ENCODE measurements at places on chromosomes 3 and 15.

DNA sequence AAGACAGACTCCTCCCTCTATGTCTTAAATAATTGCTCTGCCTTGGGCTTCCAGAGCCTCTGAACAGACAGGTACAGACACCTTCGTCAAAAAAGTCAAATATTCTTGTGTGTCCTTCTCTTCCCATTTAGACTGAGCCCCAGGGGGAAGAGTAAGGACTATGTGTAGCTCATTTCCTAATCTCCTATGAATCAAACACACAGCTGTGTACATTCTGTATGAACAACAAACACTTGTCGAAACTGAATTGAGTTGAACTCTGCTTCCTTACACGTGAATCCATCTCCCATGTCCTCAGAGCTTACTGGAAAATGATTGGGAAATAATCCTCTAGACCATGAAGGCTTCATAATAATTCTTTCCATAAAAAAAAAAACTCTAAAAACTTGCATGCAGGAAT, 80.8 kb downstream of the MOBP start:
- no peak for DNase-seq

- no peak for DNase-seq
Observed at GRCh38 chr3:149226776-149227175, 5.1 kb upstream of the CP start.

DNA sequence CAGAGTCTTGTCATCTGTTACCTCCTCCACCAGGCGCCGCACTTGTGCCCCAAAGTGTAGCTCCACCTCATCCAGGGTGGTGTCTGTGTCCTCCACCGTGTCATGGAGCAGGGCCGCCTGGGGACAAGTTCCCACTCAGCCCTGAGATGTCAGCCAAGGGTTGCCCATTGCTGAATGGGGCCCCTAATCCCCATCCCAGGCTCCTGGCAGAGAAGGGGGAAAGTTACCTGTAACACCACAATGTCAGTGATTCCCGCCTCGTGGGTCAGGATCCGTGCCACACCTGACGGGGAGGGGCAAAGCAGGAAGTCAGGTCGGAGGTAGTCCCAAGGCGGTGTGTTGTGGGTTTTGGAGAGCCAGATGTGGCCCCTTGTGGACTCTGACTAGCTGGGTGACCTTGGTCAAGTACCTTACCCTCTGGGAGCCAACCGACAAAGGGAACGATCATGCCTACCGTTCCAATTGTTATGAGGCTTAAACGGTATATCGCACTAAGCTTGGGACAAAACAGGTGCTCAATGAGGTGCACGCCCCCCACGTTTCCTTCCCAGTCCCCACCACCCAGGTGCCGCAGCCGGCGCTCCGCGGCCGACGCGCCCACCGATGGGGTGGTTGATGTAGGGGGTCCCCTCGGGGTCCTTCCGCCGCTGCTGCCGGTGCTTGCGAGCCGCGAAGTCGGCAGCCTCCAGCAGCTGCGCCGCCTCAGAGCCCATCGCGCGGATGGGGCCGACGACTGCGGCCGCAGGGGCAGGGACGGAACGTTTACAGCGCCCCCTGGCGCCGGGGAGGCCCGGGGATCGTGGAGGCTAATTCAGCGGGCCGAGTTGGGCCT, at the start of gene HDDC3:
Gene HDDC3, minus strand, starts transcription at position 722 of the 832 bp plus-strand sequence. Its CDS starts 9 bp downstream, at position 713.
- peak; percentile 94 for DNase-seq

DNA sequence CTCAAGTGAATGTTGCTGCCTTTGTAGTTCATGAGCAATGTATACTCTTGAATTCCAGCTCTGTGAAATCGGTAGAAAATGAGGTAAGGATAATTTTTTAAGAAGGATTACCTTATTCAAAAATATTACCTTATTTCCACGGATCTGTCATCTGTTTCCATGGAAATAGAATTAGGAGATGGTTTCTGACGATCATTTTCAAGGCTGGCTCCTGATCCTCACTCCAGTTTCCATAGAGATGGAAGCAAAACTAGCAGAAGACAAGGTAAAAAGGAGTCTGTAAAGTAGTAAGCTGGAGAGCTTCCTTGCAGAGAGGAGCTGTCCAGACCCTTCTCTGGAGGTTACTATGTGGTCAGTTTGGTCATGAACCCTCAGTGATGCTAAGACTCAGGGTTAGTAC, 55.5 kb downstream of the CACNA2D3 start:
- no peak for DNase-seq

DNA sequence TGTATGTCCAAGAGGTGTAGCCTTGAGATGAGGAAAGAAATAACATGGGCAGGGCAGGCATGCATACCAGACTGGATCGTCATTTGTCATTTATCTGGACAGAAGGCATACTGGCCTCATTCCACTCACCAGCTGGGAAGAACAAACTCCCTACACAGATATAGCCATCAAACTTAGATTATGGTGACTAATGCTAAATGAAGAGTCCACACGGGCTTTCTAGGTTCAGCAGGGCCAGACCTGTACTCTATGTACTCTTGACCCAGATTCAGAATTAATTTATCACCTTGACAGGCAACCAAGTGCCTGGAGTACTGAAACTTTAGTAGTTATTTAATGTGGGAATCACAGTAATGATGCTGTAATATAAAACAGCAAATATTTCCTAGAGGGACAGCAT, 164.3 kb upstream of the IL12A start:
- DNase-seq, result peak; percentile 88

GRCh38 chr15:41878355-41878699, 15.5 kb downstream of the SPTBN5 start:
- no peak for DNase-seq

- peak; percentile 36 for DNase-seq
Observed at GRCh38 chr15:31605467-31605931, 278.9 kb downstream of the KLF13 start.

- DNase-seq, result no peak
Observed at GRCh38 chr3:128508852-128509251, 15.9 kb upstream of the GATA2 start.

DNA sequence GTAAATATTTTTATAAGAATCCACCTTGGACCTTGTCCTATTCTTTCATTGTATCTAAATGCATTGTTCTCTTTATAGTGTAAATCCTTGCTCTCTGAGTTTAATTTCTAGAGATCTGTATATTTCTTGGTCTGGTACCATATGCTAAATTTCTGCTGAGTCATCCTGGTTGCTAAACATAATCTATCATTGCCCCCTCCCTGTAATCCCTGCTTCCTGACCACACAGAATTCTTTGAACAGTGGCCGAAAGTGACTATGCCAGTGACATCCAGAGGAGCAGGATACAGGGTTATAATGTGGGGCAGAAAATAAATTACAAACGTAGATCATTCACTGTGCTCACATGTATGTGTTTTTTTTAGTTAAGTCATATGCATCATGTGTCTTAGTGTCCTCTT, 143.1 kb downstream of the DIPK2A start:
- no peak for DNase-seq

DNA sequence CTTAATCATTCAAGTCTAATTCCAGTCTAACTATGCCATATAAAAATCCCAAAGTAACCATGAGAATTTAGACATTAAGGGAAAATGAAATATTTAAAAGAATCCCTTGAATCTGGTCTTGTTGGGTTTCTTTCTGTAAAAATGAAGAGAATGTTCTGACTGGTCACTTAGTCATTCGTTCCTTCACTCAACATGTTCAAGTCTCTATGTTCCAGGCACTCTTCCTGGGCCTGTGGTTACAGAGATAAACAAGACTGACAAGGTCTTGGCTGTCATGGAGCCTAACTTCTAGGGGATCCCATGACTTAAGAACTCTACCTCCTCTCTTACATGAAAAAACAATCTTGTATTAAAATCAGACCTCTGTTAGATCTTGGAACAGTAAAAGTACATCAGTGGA, 638.6 kb upstream of the TBL1XR1 start:
- DNase-seq, result no peak

DNA sequence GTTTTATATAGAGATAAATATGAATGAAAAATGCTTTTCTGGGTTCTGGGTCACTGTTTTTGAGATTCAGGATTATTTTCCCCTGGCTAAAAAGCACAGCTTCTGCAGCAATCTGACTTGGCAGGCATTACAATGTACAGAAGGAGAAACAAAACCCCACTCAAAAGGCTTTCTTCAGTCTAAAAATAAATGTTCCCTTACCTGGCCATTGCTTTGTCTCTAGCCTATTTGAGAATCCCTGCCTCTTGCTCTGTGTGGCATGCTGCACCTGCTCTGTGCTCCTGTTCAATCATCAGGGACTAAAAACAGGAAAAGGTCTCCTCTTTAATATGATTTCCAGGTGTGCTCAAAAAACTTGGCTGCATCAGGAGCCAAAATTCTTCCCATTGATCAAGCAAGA, 187.4 kb upstream of the STAC start:
- DNase-seq, result no peak

DNA sequence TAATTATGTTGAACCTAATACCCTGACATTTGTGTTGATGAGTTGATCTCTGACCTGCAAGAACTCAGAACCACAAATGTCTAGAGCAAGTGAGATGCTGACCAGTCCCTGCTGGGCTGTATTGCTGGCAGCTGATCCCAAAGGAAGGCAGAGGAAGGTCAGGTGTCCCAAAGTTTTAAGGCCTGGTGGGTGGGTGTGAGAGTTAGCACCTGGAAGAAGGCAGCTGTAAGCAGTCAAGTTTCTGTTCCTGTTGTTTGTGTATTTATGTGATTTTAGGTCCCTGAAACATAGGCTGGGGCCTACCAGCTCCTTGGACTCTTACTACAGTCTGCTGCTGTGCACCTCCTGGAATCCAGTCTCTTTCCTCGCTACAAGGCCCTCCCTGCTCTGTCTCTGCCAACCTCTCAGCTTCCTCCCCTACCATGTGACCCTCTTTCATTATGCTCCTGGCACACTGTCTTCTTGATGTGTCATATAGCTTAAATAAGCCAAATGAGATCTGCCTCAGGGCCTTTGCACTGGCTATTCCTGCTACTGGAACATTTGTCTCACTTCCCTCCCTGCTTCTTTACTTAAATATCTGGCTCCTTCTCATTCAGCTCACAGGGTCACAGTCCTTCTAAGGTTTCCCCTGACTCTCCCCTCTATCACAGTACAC, 31.0 kb upstream of the ATOSA start:
- DNase-seq, result no peak

DNA sequence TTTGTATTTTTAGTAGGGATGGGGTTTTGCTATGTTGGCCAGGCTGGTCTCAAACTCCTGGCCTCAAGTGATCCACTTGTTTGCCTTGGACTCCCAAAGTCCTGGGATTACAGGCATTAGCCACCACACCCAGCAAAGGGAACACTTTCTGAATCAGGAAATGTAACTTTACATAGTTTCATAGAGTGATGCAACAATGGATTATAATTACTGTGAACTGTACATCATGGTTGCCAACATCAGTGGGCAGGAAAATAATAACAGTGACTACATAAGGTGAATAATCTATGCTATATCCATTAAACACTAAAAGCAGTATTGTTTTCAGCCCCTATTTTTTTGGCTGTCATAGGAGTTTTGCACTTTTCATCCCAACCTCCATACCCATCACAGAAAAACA, 5.0 kb upstream of the KPNA1 start:
- DNase-seq, result no peak

DNA sequence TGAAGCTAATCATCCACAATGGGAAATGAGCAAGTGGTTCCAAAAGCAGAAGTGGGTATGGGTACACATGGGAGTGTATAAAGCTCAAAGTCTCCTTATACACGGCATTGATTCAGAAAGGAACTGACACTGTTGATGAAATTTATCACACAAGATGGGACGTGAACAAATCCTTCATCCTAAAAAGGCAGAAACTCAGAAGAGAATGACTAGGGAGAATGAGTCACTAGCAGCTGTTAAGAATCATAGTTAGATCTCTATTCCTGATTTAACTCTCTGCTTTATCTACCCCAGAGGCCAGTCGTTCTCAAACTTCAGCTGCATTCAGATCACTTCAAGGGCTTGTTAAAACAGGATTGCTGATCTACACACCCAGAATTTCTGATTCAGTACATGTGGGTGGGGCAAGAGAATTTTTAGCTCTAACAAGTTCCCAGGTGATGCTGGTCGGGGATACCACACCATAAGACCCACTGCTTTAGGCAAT, 97.7 kb upstream of the PHLDB2 start:
- DNase-seq, result no peak

- DNase-seq, result peak; percentile 10
Observed at GRCh38 chr3:198080521-198081384, 120.7 kb downstream of the LMLN start.

- DNase-seq, result peak; percentile 80
Observed at GRCh38 chr15:59501597-59501996, 63.6 kb downstream of the FAM81A start.

DNA sequence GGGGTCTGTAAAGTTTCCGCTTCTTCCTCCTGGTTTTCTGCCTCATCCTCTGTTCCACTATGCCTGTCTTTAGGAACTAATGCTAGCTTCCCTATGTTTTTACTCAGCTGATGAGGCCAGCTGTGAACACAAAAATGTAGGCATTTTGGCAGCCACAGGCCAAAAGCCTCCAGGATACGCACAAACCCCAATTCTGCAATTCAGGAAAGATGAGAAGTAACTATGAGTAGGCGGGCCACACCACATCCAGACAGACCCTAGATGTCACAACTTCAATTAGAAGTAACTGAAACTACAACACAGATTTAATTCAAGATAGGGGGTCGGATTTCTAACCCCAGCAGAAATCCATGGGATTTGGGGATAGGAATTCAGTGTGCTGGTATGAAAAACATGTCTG, 11.9 kb downstream of the CA12 start:
- no peak for DNase-seq

DNA sequence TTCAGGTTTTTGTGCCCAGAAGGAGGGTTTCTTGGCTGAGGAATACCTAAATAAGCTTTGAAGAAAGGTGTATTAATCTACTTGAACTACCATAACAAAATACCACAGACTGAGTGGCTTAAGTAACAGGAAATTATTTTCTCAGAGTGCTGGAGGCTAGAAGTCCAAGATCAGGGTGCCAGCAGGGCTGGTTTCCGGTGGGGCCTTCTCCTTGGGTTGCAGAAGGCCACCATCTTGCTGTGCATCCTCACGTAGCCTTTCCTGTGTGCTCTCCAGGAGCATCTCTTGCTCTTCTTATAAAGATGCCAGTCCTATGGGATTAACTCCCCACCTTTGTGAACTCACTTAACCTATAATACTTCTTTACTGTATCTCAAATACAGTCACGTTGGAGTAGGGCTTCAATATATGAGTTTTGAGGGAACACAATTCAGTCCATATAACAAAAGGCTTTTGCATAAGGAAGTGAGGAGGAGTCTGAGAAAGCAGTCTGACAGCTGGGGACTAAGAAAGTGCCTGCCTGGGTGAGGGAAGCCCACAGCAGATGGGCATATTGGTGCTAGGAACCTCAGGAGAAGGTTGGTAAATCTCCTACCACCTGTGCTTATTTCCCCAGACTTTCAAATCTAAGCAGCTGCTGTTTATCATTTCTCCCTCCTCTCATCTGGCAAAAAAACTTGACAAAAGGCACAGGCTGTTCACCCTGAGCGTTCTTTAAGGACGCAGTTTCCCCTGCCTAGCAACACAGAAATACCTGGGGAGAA, 89.6 kb upstream of the CBLB start:
- no peak for DNase-seq

DNA sequence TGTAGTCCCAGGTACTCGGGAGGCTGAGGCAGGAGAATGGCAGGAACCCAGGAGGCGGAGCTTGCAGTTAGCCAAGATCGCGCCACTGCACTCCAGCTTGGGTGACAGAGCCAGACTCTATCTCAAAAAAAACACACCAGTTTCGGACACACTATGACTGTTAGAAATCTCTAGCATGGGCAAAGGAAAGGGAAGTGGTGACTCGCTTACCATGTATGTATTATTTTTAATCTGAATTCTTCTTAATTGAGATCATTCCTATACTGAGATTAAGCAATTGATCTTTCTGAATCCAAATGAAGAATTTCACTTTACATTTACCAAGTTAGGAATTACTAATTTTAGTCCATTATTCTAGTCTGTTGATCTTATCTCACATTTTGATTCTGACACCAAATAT, 459.2 kb upstream of the ALCAM start:
- DNase-seq, result no peak

Measured in A549 (cell line).